ENCODE measurements at places on chromosomes 1 and 21.

- no peak for ATAC-seq
- H3K36me3 ChIP-seq: no peaks in the 10 kb centered on the region
- no peak overlapping the region for H3K27ac ChIP-seq
- H3K4me3 ChIP-seq: no peak overlapping the region
- H3K4me1 ChIP-seq: no peaks in the 10 kb centered on the region
These were observed 53.0 kb downstream of the EPHB2 start for GRCh38 chr1:22763487-22764200.

- H3K4me3 ChIP-seq: no peak overlapping the region
- H3K27ac ChIP-seq: no peak overlapping the region
- no peak for ATAC-seq
- H3K36me3 ChIP-seq: peaks cover 28% of the 10 kb centered on the region
- no peaks in the 10 kb centered on the region for H3K27me3 ChIP-seq
These were observed 5.2 kb downstream of the LEPR start for GRCh38 chr1:65425697-65426096.

- H3K27me3 ChIP-seq: peaks cover 32% of the 10 kb centered on the region
- H3K27ac ChIP-seq: no peak overlapping the region
- no peak for ATAC-seq
- H3K4me1 ChIP-seq: no peaks in the 10 kb centered on the region
- no peak overlapping the region for H3K4me3 ChIP-seq
- no peaks in the 10 kb centered on the region for H3K36me3 ChIP-seq
These were observed 47.8 kb upstream of the BTG3 start for GRCh38 chr21:17660452-17660851.

GRCh38 chr1:55441489-55441888 is 226.3 kb upstream of the USP24 start:
- H3K36me3 ChIP-seq: no peaks in the 10 kb centered on the region
- H3K4me3 ChIP-seq: no peak overlapping the region
- no peak for ATAC-seq
- peaks cover 16% of the 10 kb centered on the region for H3K4me1 ChIP-seq
- H3K27me3 ChIP-seq: peaks cover 8% of the 10 kb centered on the region

DNA sequence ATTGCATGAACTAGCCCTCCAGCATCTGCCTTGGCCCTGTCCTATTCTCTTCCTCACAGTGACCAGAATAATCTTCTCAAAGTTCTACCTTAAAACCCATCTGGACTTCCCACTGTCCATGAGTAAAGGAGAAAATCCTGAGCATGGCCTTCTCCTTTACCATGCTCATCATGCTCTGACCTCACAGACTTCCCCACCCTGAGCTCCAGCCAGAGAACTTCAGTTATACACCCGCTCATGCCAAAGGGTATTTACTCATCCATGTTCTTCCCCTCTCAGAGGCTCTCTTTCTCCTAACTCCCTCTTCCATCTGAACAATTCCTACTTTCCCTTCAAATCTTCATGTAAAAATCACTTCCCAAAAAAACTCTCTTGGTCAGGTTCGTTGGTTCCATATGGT is 188.4 kb downstream of the SETD4 start:
- no peak overlapping the region for H3K27ac ChIP-seq
- no peak overlapping the region for H3K4me3 ChIP-seq
- H3K4me1 ChIP-seq: no peaks in the 10 kb centered on the region
- H3K27me3 ChIP-seq: peaks cover 26% of the 10 kb centered on the region
- no peaks in the 10 kb centered on the region for H3K36me3 ChIP-seq

DNA sequence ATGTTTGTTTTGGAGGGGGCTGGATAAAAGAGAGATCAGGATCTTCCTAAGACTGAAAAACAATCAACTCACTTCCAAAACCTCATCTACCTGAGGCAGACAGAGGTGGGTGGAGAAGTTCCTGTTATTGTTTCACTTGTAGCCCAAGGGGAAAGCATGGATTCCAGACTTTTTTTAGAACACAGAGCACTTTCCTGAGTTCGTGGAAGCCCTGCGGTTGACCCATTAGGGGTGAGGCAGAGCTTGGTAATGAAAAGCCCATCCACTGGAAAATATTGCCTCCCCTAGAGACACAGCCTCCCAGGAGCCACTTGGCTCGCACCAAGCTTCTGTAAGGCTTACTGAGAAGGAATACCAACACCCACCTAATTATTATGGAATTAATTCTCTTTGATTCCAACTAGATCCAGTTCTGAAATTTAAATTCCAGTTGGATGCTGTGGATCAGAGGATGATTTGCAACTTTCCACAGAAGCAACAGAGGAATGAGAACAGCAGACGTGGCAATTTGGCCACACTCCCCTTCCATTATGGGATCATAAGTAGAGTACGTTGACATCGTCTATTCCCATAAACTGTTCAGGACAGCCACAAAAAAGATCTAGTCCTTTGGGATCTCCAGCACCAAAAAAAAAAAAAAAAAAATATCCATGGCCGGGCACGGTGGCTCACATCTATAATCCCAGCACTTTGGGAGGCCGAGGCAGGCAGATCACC is 4.1 kb upstream of the PEF1 start:
- H3K4me3 ChIP-seq: no peak overlapping the region
- peaks cover 10% of the 10 kb centered on the region for H3K4me1 ChIP-seq
- peaks cover 6% of the 10 kb centered on the region for H3K36me3 ChIP-seq
- ATAC-seq: no peak

GRCh38 chr1:67792741-67793458 is 40.4 kb downstream of the GNG12 start:
- peaks cover 33% of the 10 kb centered on the region for H3K27me3 ChIP-seq
- H3K4me1 ChIP-seq: no peaks in the 10 kb centered on the region

- no peak overlapping the region for H3K27ac ChIP-seq
- peaks cover 19% of the 10 kb centered on the region for H3K36me3 ChIP-seq
- H3K4me3 ChIP-seq: no peak overlapping the region
- no peak for ATAC-seq
- no peaks in the 10 kb centered on the region for H3K27me3 ChIP-seq
These were observed 239.1 kb downstream of the RERE start for GRCh38 chr1:8578132-8578877.

DNA sequence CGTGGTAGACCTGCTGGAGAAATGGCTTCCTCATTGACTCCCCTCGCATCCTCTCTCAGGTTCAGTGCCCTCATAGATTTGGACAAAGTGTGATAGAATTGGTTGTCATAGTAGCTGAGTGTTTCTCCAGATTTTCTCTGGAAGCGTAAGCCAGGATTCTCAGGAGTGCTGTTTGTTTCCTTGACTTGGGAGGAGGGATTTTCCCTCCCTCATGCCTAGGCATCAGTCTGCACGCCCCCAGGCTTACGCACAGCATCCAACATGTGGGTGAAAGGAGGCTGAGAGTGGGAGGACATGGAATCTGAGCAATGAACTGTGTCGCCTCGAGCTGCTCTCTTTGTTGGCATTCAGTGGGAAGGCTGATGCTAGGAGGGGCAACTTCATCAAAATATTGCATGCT is 503.5 kb downstream of the LTN1 start:
- no peaks in the 10 kb centered on the region for H3K36me3 ChIP-seq
- no peak for ATAC-seq
- H3K4me1 ChIP-seq: no peaks in the 10 kb centered on the region
- H3K27me3 ChIP-seq: no peaks in the 10 kb centered on the region

DNA sequence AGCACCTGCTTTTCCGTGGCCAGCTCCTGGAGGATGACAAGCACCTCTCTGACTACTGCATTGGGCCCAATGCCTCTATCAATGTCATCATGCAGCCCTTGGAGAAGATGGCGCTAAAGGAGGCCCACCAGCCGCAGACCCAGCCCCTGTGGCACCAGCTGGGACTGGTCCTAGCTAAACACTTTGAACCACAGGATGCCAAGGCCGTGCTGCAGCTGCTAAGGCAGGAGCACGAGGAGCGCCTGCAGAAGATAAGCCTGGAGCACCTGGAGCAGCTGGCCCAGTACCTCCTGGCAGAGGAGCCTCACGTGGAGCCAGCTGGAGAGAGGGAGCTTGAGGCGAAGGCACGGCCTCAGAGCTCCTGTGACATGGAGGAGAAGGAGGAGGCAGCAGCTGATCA is 413 bp downstream of the UBL4B start:
- ATAC-seq: no peak
- H3K4me3 ChIP-seq: no peak overlapping the region
- peaks cover 6% of the 10 kb centered on the region for H3K4me1 ChIP-seq
- no peak overlapping the region for H3K27ac ChIP-seq
- H3K27me3 ChIP-seq: peaks cover 86% of the 10 kb centered on the region

DNA sequence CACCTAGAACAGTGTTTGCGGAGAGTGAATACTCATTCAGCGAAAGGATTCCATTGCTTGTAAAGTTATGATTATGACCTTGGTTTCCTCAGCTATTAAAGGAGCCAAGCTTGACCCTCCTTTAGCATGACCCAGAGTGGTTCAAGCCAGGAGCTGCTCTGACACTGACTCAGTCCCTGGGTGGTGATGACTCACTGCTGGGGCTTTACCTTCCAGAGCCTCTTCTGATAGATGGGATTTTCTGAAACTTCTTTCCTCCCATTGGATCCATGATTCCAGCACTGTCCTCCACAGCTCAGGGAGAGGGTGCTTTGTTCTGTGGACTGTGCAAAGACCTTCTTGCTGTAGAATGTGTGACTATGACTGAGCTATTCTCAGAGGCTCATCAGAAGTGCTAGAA is 77.4 kb downstream of the S1PR1 start:
- H3K27ac ChIP-seq: no peak overlapping the region
- no peak overlapping the region for H3K4me3 ChIP-seq
- H3K27me3 ChIP-seq: no peaks in the 10 kb centered on the region
- peaks cover 47% of the 10 kb centered on the region for H3K4me1 ChIP-seq
- H3K36me3 ChIP-seq: no peaks in the 10 kb centered on the region

GRCh38 chr1:100565937-100566699 is 28.2 kb downstream of the GPR88 start:
- H3K36me3 ChIP-seq: no peaks in the 10 kb centered on the region
- peaks cover 13% of the 10 kb centered on the region for H3K4me1 ChIP-seq
- ATAC-seq: no peak
- H3K4me3 ChIP-seq: no peak overlapping the region
- no peak overlapping the region for H3K27ac ChIP-seq
- H3K27me3 ChIP-seq: peaks cover 24% of the 10 kb centered on the region
